Left lobe of liver (tissue), 2 donors: ENCODE measurements at places on chromosomes 5 and 9. TPM values are rescaled to one million over a fixed set of nuclear protein-coding genes. Genes with fewer than 3 reads are reported as not detected.

Gene C5orf15
- total RNA-seq = 15.2 TPM

Gene MYMK
- total RNA-seq = not detected

Gene TLE1
- 36.6 TPM for total RNA-seq

Gene PWWP2A
- total RNA-seq = 10.1 TPM

Gene MLANA
- not detected for total RNA-seq

Gene GNPDA1
- total RNA-seq = 8.8 TPM

Gene RFX3
- 2.6 TPM for total RNA-seq

Gene POC5
- 2.8 TPM for total RNA-seq

Gene SCGB3A2
- total RNA-seq = not detected

Gene GFPT2
- 0.78 TPM for total RNA-seq

Gene PTGES
- total RNA-seq = not detected

Gene ELOVL7
- 0.60 TPM for total RNA-seq

Gene RABL6
- total RNA-seq = 18.4 TPM

Gene SPINK1
- 20.0 TPM for total RNA-seq

Gene LCN15
- total RNA-seq = not detected

Gene SAXO1
- total RNA-seq = not detected

Gene CDH9
- not detected for total RNA-seq

Gene PRSS3
- 5.3 TPM for total RNA-seq

Gene ACOT12
- 51.6 TPM for total RNA-seq

Gene RABGAP1
- total RNA-seq = 13.9 TPM

Gene ANKH
- total RNA-seq = 75.9 TPM

Gene LHX6
- total RNA-seq = 0.20 TPM

Gene C9orf72
- 5.6 TPM for total RNA-seq

Gene QRFP
- not detected for total RNA-seq

Gene IRX4
- total RNA-seq = not detected

Gene OR13J1
- total RNA-seq = not detected

Gene PLCXD3
- 1.2 TPM for total RNA-seq

Gene RANBP3L
- 3.3 TPM for total RNA-seq

Gene FAM153A
- 0.73 TPM for total RNA-seq

Gene RNF180
- total RNA-seq = 4.4 TPM

Gene FGFR4
- 89.8 TPM for total RNA-seq

Gene ECM2
- 21.0 TPM for total RNA-seq

Gene FBLL1
- total RNA-seq = 0.15 TPM

Gene CCL27
- not detected for total RNA-seq

Gene PLPPR1
- 1.2 TPM for total RNA-seq

Gene HTR4
- not detected for total RNA-seq

Gene LRRC70
- 0.30 TPM for total RNA-seq

Gene KIF12
- total RNA-seq = 18.5 TPM

Gene RNF183
- total RNA-seq = 0.20 TPM

Gene SNX24
- 8.2 TPM for total RNA-seq

Gene SPATA31A3
- not detected for total RNA-seq

Gene IL13
- not detected for total RNA-seq

Gene SPINK5
- total RNA-seq = not detected

Gene PCDHB6
- 0.10 TPM for total RNA-seq

Gene SV2C
- not detected for total RNA-seq

Gene SH3RF2
- 18.0 TPM for total RNA-seq

Gene HMGCS1
- 42.8 TPM for total RNA-seq

Gene LCN9
- not detected for total RNA-seq

Gene GTF2H2
- 9.0 TPM for total RNA-seq

Gene WDR31
- 3.0 TPM for total RNA-seq

Gene PHF24
- total RNA-seq = not detected

Gene CDC20B
- not detected for total RNA-seq

Gene HDAC3
- 28.7 TPM for total RNA-seq

Gene CENPH
- total RNA-seq = 0.53 TPM

Gene PCDHA10
- total RNA-seq = not detected

Gene TXNDC8
- total RNA-seq = not detected

Gene BTNL8
- total RNA-seq = 0.45 TPM
